ENCODE measurements at places on chromosomes 16 and 17.

DNA sequence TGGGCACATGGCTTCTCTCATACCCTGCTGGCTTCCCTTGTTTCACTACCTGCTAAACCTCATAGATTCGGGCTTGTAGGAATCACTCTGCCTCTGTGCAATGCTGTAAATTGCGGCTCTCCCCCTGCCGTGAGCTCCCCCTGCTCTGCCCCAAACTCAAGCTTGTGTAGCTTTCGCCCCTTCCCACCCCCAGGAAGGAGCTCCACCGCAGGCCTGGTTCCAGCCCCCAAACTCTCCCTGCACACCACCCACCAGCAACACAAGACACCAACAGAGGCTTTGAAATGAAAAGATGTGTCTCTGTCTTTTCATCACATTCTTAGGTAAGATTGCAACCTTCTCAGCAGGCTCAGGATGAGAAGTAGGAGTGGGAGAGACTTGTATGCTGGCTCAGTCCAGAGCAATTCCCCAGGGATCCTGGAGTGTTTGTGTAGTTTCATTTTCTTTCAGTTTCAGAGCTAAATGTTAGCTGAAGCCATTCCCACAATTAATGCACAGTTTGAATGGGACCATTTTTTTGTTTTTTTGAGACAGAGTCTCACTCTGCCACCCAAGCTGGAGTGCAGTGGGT is 14.2 kb downstream of the CX3CL1 start:
- no peak for DNase-seq

DNA sequence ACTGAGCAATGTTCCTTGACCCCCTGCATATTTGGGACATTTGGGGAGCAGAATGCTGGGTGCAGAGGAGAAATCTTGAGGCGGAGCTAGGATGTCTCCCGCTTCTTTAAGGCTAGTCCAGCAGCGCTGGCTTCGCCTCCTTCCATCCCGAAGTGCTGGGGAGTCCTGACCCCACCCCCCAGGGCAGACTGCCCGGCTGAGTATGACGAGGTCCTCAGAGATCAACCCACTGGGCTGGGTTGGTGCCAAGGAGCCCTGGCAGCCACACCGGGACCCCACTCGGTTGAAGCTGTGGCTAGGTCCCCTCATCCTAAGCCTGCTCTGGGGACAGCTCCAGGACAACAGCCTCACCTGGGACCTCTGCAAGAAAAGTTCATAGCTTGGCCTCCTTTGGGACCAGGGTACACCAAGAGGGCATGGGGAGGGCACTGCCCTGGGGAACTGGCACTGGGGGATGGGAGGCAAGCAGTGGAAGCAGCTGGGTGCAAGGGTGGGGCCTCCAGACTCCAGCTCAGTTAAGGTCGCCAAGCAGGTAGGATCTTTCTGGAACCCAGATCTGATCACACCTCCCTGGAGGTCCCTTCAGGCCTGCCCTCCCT is 11.0 kb downstream of the RHBDF2 start:
- DNase-seq = no peak

DNA sequence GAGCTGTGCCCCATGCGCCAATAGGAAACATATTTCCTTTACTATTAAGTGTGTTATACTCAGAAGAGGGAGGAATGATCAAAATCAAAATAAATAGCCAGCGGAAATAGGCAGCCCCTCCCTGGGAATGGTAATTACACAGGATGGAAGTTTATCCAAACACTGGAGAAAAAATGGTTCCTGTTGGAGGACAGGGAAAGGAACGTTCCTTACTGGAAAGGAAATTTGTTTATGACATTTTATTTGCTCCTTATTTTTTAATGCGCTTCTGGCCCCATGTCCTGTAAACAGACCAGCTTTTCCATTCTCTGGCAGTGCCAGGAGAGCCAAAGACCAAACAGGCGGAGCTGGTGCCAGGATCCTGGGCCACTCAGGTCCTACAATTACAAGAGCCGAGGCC is 273.7 kb downstream of the SOX9 start:
- no peak for DNase-seq

- DNase-seq = no peak
Measured at GRCh38 chr17:78917451-78918275, 7.5 kb downstream of the TIMP2 start.

DNA sequence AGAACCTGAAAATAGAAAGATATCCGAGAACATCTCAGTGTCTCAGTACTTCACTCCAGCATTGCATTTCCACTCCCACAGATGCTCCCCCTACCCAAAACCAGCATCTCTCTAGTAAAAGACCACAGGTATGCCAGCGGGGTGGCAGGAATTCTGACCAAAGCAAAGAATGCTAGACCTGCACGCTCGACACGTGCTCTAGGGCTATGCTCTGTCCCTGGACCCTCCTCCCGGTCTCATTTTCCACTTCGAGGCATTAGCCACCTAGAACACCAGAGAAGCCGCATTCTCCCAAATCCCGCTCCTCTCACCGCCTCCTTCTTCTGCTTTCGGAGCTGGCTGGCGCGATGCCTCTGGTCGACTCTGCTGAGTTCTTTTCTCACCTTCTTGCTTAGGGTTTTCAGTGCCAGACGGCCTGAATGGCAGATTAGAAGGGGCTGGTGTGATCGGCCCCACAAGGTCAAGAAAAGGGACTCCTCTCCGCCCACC is 487 bp downstream of the TSR1 start:
- DNase-seq = no peak

- DNase-seq = no peak
Measured at GRCh38 chr16:74842413-74842812, 67.8 kb upstream of the FA2H start.

GRCh38 chr17:79826204-79826680 is 13.0 kb downstream of the CBX4 start:
- DNase-seq = no peak

Data from stimulated activated CD4-positive, alpha-beta T cell treated with anti-CD3 and anti-CD28 coated beads, Interleukin-2, amount 100 ng/mL, for 48 hours (primary cell).